ENCODE measurements at places on chromosomes 3 and 15.

- DNase-seq, result no peak
Measured at GRCh38 chr15:53841651-53842050, 82.2 kb upstream of the WDR72 start.

DNA sequence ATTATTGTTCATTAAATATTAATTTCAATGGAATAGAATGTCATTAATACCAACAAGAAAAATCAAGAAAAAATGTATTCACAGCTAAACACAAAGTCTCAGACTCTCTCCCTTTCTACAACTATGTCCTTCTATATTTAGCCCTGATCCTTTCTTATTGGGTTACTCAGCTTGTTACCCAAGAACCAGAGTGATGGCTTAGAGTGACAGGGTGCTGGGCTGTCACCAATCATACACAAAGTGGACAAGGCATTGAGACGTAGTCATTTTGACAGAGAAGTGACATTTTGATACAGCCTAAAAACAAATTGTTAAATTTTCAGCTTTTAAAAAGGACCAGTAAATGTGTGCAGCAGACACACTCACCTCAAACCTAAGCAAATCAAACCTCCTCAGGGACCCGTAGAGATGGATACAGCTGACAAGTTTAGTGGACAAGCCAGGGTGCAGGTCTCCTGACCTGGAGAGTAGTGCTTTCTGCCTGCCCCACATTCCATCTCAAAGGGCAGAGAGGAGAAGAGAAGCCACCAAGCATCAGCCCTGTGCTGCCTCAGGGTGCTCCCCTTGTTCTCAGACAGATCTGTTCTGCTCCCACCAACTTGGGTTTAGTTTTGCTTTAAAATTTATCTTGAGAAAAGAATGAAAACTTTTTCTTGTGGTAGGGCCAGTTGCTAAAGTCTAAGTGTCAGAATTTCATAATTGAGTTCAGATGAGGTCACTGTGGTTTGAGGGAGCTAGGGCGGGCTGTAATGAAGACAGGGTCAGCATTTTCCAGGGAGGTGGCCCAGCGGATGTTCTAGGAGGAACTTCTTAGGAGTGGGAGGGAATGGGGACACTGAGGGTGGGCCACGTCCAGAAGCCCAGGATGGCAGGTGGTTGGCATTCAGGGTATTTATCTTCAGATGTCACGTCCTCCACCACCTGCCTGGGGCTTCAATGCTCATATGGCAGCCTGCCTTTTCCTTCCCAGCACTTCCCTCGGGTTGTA lies 136.5 kb upstream of the TBL1XR1 start:
- DNase-seq, result no peak

DNA sequence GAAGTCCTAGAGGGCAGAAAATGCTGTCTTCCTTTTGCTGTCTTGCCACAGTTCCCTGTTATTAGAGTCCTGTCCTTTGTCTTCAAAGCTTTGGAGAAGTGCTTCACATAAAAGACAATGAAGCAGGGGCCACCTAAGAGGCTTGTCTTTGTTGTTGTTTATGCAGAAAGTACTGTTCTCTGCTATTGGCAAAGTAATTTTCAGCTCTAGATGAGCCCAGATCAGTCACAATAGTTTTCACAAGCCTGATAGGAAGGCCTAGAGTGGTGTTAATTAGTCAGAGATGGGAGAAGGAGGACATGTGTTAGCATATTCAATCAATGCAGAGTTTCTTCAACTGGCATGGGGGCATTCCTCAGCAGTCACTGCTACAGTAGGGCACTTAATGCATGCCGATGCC lies 300.0 kb downstream of the PTPRG start:
- DNase-seq, result no peak

DNA sequence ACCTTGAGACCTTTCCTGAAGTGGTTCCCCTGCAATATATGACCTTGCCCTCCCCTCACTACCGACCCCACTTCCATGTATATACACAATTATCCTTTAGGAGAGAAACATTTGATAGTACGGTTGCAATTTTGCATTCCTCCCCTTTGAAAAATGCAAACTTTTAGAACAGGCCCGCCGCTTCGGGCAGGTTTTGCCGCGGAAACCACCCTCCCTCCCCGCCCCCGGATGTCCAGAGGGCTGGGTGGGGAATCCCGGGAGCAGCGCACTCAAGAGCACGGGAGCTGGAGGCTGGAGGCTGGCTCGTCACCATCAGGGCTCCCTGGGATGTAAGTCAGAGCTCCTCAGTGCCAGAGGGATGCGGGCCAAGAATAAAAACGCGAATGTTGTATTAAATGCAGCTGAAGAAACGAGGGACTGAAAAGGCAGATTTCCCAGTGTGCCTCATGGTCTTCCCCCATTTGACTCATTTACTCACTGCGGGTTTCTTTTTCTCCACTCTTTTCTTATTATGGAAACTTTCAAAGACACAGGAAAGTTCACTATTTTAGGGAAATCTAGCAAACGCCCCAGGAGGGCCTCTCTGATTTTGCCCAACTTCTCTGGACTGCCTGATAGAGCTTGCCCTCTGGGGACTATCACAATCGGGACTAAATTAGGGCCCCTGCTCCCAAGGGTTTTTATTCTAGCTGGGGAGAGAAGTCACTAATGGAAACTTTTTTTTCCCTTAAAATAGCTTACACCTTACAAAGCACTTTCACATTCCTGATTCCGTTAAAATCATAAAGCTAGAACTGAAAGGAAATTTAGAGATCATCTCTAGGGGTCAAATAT lies 2.9 kb upstream of the USP3 start:
- peak; percentile 76 for DNase-seq

GRCh38 chr3:193774272-193774915 lies 181.4 kb downstream of the OPA1 start:
- DNase-seq, result no peak

- peak; percentile 45 for DNase-seq
Measured at GRCh38 chr3:156675830-156676767, 1.7 kb downstream of the TIPARP start.

All from NCI-H1092 treated with DMSO at 0.1 percent for 48 hours (cell line).